Prostate gland (tissue), 2 donors: ENCODE measurements at places on chromosomes 16 and 17. TPM values are rescaled to one million over a fixed set of nuclear protein-coding genes. Genes with fewer than 3 reads are reported as not detected.

FOXJ1 gene
- total RNA-seq = 11.2 TPM

DNA sequence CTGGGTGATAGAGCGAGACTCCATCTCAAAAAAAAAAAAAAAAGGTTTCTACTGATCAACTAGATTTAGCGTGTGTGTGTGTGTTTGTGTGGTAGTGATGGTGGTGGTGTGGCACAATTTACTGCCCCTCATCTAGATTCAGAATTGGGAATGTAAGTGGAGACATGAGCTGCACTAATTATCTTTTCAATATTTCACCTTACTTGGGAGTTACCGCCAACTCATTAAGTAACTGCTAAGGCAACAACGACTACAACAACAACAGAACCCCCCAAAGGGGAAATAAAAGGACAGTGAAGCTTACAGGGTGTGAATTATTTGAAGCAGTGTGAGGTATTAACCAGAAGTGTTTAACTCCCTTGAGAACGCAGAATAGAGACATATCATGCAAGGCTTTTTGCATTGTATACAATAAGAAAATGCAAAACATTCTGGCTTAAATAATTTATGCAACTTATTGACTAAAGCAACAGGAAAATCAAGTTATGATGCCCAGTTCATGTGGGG lies 180.5 kb downstream of the SHISA9 start:
- no peaks in the 10 kb centered on the region for H3K4me1 ChIP-seq
- H3K4me3 ChIP-seq = no peak overlapping the region
- H3K27me3 ChIP-seq = no peaks in the 10 kb centered on the region

MYH8 gene
- total RNA-seq = 0.05 TPM

ADAD2 gene
- 47.7 TPM for total RNA-seq

DNA sequence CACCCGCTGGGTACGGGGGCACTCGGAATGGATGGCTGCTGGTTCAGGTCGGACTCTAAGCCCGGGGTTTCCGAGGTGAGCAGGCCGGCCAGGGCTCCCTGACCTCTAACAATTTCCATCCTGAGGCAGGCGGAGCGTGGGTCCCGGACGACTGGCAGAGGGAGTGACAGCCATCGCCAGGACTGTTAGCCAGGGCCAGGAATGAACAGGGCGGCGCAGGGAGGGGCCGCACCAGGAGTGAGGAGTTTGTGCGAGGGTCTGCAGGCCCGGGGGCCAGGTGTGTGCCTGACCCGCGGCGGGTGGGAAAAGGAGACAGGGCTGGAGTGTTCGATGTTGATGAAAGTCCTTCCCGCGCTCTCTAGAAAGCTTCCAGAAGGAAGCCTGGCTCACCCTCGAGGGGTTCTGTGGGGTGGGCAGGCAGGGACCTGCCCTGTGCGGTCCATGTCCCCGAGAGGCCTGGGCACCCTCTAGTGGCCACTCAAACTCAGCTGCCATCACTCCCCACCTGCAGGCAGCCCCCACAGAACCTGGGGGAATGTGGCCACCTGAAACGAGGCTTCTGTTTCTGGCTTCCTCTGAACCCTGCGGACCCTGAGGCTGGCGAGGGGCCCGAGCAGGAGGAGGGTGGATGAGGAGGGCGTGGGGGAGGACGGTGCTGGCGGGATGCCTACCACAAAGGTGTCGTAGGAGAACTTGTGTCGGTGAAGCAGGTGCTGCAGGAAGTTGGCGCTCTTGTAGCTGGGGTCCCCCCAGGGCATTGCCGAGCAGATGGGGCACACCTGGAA lies 8.2 kb downstream of the RNF166 start:
- no peaks in the 10 kb centered on the region for H3K4me1 ChIP-seq
- H3K27me3 ChIP-seq = no peaks in the 10 kb centered on the region
- no peak overlapping the region for H3K27ac ChIP-seq

TNFRSF13B gene
- not detected for total RNA-seq

RUNDC3A gene
- total RNA-seq = 0.68 TPM

GRCh38 chr16:50928065-50928464 lies 186.2 kb downstream of the CYLD start:
- H3K27ac ChIP-seq = no peak overlapping the region
- no peaks in the 10 kb centered on the region for H3K4me1 ChIP-seq
- H3K27me3 ChIP-seq = peaks cover 2% of the 10 kb centered on the region

GRCh38 chr17:62008294-62008693 lies 56.8 kb downstream of the MED13 start:
- H3K27me3 ChIP-seq = no peaks in the 10 kb centered on the region
- no peak overlapping the region for H3K27ac ChIP-seq
- H3K36me3 ChIP-seq = no peaks in the 10 kb centered on the region
- no peak for DNase-seq
- no peaks in the 10 kb centered on the region for H3K4me1 ChIP-seq
- H3K4me3 ChIP-seq = no peak overlapping the region

- H3K36me3 ChIP-seq = no peaks in the 10 kb centered on the region
- no peak overlapping the region for H3K4me3 ChIP-seq
- H3K27me3 ChIP-seq = no peaks in the 10 kb centered on the region
- H3K4me1 ChIP-seq = no peaks in the 10 kb centered on the region
- no peak for DNase-seq
- no peak overlapping the region for H3K27ac ChIP-seq
Observed at GRCh38 chr17:11742886-11743285, 144.6 kb downstream of the DNAH9 start.

SMPD3 gene
- total RNA-seq = 4.7 TPM

PRDM7 gene
- 0.09 TPM for total RNA-seq

GRCh38 chr16:66427871-66428681 lies 981 bp downstream of the BEAN1 start:
- no peaks in the 10 kb centered on the region for H3K27me3 ChIP-seq
- no peak overlapping the region for H3K4me3 ChIP-seq
- no peak overlapping the region for H3K27ac ChIP-seq
- no peak for DNase-seq
- no peaks in the 10 kb centered on the region for H3K36me3 ChIP-seq

GRCh38 chr17:18966831-18967624 lies 15.1 kb downstream of the SLC5A10 start:
- H3K4me1 ChIP-seq = peaks cover 6% of the 10 kb centered on the region
- H3K36me3 ChIP-seq = no peaks in the 10 kb centered on the region
- H3K27ac ChIP-seq = no peak overlapping the region
- no peak overlapping the region for H3K4me3 ChIP-seq
- DNase-seq = no peak
